ENCODE measurements at places on chromosomes 3 and 15.

DNA sequence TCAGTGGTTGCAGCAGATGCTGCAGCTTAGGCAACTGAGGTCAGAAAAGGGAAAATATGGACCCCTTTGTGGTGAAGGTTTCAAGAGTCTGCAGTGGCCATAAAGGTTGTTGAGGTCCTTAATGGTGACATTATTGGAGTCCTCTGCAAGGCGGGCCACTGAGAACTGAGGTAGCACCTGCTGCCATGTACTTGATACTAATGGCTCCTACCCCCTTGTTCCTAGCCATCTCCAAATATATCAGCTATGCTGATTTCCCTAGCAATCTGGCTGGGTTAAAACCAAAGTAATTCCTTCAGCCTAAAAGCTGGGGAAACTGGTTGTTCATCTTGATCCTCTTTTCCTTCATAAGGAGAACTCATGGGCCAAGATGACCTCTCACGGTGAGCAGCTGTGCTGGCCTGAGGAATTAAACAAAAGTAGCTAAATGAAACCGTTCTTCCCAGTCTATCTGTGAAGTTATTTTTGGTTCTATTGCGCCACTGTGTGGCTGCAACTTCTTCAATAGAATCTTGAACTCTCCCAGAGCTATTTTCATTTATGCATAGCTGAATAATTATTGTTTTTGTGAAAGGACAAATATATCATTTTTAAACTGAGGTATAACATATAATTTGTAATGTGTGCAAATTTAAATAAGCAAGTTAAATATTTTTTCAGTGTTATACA, 76.1 kb upstream of the PLSCR4 start:
- DNase-seq: no peak

DNA sequence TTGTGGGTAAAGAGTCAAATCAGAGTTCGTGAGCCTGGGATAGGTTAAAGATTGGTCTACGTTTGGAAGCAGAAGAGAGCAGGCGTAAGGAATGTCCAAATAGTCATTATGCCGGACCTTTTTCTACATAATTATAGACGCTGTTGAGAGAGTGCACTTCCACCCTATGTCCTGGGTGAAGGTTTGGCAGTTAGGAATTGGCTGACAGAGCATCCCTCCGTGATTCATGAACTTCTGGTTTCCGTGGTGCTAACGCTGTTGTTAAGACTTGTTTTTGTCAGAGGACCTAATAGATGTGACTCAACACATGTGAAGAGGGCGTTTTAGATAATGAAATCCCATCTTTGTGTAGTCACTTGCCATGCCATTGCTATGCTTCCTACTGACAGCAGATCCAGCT, 1.1 kb downstream of the EAF1 start:
- DNase-seq: no peak

GRCh38 chr15:78448441-78449219, 10.6 kb downstream of the IREB2 start:
- DNase-seq: no peak

DNA sequence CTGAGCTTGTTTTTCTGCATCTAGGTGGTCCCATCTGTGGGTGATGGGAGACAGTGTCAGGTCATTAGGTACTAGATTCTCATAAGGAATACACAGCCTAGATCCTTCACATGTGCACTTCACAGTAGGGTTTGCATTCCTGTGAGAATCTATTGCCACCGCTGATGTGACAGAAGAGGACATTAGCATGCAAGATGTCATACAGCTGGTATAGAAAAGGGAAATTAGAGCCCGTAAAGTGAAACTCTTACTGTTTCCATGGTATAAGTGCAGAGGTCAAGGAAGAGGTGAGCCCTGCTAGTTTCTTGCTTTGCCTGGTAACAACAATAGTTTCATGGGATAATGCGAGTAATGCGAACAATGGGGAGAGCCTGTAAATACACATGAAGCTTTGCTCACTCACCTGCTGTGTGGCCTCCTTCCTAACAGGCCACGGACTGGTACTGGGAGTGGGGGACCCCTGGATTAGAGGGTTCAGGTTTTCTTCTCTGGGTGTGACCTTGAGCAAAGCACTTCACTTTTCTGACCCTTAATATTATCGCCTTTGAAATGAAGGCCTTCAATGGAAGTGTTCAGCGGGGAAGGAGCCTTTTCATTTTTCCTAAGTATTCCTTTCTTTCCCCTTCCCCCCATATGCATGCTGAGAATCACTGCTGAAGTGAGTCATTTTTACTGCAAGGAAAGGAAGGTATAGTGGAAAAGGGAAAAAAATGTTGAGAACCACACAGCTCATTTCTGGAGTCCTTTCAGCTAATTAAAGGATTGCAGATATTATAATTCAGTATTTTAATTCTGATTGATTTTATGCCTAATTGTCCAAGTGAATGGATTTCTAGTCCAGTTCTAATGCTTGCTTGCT, 286.4 kb downstream of the UBE2E2 start:
- no peak for DNase-seq

DNA sequence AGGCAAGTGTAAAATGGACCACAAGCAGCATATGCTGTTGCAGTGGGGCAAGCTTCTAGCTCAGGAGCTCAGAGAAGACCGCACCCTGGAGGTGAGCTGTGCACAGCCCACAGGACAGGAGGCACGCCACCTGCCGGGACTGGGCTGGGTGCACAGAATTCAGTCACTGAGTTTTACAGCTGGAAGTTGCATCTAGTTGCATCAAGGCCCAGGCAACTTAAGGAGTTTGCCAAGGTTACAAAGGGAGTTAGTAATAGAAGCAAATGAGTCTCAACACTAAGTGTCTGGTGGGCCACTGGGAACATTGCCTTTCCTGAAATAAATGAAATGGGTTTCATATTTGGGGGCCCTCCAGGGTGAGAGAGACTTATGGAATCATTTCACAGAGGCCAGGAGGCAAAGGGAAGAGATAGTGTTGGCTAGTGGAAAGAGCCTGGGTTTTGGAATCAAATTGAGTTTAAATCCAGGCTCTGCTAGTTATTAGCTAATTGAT, 36.0 kb upstream of the TIMP4 start:
- peak; percentile 84 for DNase-seq

DNA sequence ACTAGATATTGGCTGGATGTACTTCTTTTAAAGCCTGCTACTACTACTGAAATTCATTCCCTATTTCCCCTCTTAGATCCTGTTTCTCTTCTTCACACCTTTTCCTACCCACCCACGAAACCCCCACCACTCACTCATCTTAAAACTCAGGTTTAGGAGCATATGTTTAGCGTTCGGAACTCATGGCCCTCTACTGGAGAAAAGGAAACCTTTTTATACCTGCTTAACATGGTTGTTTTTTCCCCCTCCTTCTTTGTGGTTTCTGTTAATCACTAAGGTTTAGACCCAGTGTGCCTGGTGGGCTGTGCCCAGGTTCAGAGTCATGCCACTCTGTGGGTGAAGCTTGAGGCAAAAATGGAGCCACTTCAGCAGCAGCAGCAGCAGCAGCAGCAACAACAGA, 2.6 kb downstream of the ARID3B start:
- no peak for DNase-seq

- DNase-seq: no peak
These were observed 105.0 kb downstream of the FHIT start for GRCh38 chr3:61146010-61146890.

DNA sequence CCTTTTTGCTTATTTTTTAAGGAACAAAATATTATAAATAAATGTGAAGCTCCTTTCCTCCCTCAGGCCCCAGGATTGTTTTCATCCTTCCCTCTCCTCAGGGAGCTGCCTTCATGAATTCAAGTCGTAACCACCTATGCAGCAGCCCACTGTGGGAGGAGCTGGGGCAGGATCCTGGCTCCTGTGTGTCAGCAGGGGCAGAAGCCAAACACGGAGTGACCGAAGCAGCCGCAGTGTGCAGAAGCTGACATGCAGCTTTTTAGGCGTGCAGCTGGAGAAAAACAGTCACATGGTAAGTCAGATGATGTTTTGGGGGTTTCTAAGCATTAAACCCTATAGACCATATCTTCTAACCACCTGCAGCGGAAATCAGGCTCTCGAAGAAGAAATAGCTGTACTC, 231.3 kb downstream of the OCA2 start:
- DNase-seq: no peak

- no peak for DNase-seq
These were observed 17.6 kb downstream of the CFAP44 start for GRCh38 chr3:113423699-113424098.

DNA sequence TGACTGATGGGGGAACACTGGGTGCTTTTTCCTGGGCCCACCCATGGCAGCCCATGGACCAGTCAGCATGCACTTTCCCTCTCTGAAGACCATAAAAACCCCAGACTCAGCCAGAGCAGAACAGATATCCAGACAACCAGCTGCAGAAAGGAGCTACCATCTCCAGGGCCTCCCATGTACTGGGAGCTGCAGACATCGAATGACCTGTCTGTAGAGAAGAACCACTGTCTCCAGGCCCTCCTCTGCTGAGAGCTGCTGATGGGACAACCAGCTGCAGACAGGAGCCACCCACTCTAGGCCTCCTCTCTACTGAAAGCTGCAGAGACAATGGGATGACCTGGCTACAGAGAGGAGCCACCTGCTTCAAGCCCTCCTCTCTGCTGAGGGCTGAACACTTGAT, 66.6 kb downstream of the PROS1 start:
- DNase-seq: no peak

DNA sequence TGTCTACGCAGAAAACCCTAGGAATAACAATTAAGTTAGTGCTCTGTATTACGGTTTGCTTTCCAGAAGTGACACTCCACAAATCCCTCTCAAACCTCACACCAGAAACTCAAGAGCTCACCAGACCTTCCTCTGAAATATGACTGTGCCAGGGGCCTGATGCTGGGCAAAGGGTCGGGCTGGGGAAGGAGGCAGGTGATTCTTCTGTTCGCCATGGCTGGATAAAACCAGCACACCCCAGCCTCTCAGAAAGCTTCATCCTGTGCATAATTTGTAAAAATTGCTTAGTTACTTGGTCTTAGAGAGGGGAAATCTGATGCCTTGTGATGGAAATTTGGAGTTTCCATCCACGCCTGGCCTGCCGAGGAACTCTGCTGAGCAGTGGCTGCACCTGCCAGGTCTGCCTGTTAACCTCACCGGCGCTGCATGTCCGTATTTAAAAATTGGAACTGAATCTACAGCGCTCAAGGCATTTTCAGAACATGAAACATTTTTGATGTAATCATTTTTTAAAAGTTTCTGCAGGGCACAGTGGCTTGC, 22.7 kb upstream of the ATP1B3 start:
- DNase-seq: no peak

DNA sequence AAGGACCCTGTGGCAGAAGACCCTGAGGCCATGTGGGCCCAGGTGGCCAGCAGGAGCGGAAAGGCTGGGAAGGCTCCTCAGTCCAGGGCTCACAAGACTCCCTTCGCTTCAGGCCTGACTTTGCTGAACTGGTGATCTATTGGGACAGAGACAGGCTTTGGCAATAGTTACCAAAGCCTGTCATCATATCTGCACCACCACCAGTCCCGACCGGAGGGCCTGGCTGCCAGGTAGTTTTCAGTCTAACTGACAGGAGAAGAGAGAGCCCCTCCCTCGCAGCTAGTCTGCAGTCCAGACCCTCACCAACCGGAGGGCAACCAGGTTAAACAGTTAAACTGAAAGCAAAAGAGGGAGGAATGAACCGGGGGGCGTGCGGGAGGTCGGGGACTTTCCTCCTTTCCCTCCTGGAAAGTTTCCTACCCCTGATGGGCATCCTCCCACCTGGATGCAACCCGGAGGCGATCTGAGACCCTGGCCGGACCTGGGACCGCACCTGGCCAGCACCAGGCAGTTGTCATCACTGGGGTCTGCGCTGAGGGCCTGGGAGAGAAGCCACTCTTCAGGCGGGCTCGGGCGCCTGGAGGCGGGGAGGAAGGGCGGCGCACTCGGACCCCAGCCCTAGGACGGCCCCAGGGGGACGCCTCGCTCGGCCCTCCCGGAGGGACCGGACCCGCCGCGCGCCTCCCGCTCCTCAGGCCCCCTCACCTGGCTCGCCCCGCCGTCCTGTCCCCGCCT, 435 bp downstream of the RAB27A start:
- DNase-seq: no peak

- no peak for DNase-seq
These were observed 20.2 kb upstream of the CDCP1 start for GRCh38 chr3:45166321-45166879.

GRCh38 chr3:69566275-69566674, 173.0 kb upstream of the MITF start:
- no peak for DNase-seq

DNA sequence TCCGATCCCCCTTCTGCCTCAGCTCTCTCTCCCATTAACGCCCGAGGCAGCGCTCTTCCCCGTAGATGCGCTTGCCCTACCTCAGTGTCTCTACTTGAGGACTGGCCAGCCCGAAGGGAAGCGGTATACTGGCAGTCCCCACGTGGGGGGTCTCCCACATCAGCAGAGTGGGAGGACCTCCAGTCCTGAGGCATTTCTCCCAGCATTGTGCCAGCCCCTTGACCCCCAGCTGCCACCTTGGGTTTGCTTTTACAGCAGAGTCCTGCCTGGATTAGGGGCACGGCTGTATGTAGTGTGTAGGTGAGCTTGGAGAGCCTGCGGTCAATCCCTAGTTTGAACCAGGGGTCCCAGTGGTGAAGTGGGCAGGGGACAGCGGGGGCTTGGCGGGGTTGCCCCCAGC, 767 bp downstream of the SEMA3F start:
- no peak for DNase-seq

DNA sequence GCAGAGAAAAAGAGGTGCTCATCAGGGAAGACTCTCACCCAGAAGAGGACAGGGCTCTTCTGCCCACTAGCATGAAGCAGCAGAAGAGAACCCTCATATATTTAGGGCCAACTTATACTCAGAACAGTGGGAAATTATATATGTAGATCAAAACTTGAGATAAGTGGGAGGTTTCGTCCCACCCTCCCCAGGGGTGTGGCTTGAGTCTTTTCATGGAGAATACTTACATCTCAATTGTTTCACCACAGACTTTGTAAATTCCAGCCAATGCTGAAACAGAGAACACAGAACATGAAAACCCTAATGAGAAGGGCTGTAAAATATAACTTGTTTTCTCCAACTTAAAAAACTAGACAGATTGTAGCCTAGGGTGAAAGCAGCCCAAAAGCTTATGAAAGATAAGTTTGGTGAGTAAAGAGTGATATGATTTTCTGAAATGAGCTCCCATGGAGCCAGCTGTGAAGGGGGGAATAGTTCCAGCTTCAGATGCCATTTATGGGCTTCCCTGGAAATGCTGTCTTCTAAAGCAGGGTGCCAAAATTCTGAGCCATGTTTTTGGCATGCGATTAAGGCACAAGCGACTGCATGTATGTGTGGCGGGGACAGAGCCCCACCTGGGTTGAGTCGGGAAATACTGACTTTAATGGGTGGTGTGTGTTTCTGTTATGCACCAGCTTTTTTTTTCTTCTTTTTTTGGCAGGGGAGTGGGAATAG, 92.9 kb downstream of the WDR76 start:
- DNase-seq: no peak

- no peak for DNase-seq
These were observed 37.3 kb downstream of the DLG1 start for GRCh38 chr3:197261164-197261509.

DNA sequence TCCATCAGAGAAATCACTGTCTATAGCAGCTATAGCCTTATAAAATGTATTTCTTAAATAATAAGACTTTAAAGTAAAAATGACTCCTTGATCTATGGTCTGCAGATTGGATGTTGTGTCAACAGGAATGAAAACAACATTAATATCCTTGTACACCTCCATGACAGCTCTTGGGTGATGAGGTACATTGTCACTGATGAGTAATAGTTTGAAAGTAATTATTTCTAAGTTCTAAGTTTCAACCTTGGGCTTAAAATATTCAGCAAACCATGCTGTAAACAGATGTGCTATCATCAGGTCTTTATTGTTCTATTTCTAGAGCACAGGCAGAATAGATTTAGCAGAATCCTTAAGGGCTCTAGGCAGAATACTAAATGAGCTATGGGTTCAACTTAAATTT, 568.2 kb upstream of the BCHE start:
- DNase-seq: no peak

Data from posterior cingulate gyrus (tissue), 11 donors.